ENCODE measurements at places on chromosomes 11 and 22.

DNA sequence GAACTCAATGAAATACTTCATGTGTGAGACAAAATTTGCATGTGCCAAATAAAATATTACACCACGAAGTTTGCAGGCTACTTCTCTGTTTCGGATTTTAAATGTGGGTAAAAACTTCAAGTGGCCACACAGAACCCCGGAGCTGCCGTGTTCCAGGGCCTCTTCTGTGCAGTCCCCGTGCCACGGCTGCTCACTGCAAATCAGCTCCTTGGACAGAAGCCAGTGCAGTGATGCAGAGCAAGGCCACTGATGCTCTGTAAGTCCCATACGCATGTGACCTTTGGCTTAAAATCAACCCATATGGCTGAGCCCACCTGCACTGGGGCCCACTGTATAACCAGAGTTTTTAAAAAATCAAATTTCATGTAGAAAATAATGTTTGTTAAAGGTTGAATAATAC is 1309.4 kb downstream of the TBC1D22A start:
- peaks cover 7% of the 10 kb centered on the region for H3K4me1 ChIP-seq
- H3K27me3 ChIP-seq: peaks cover 2% of the 10 kb centered on the region
- H3K36me3 ChIP-seq: peaks cover 4% of the 10 kb centered on the region

- H3K27me3 ChIP-seq: peaks cover 26% of the 10 kb centered on the region
- no peak overlapping the region for H3K4me3 ChIP-seq
- peaks cover 4% of the 10 kb centered on the region for H3K36me3 ChIP-seq
- peaks cover 21% of the 10 kb centered on the region for H3K4me1 ChIP-seq
- DNase-seq: no peak
Observed at GRCh38 chr11:120212926-120213325, 2.1 kb downstream of the OAF start.

GRCh38 chr11:32071811-32072210 is 19.1 kb upstream of the RCN1 start:
- peak; percentile 42 for DNase-seq
- H3K27me3 ChIP-seq: peaks cover 1% of the 10 kb centered on the region
- no peak overlapping the region for H3K27ac ChIP-seq

GRCh38 chr22:49972163-49973017 is 11.8 kb downstream of the PIM3 start:
- H3K36me3 ChIP-seq: peaks cover 8% of the 10 kb centered on the region
- H3K4me1 ChIP-seq: peaks cover 16% of the 10 kb centered on the region
- DNase-seq: peak; percentile 11
- no peak overlapping the region for H3K4me3 ChIP-seq

- no peaks in the 10 kb centered on the region for H3K36me3 ChIP-seq
- H3K4me1 ChIP-seq: peaks cover 26% of the 10 kb centered on the region
- H3K27ac ChIP-seq: no peak overlapping the region
- peaks cover 3% of the 10 kb centered on the region for H3K27me3 ChIP-seq
- H3K4me3 ChIP-seq: no peak overlapping the region
- DNase-seq: no peak
Observed at GRCh38 chr11:133892126-133892525, 46.8 kb upstream of the SPATA19 start.

DNA sequence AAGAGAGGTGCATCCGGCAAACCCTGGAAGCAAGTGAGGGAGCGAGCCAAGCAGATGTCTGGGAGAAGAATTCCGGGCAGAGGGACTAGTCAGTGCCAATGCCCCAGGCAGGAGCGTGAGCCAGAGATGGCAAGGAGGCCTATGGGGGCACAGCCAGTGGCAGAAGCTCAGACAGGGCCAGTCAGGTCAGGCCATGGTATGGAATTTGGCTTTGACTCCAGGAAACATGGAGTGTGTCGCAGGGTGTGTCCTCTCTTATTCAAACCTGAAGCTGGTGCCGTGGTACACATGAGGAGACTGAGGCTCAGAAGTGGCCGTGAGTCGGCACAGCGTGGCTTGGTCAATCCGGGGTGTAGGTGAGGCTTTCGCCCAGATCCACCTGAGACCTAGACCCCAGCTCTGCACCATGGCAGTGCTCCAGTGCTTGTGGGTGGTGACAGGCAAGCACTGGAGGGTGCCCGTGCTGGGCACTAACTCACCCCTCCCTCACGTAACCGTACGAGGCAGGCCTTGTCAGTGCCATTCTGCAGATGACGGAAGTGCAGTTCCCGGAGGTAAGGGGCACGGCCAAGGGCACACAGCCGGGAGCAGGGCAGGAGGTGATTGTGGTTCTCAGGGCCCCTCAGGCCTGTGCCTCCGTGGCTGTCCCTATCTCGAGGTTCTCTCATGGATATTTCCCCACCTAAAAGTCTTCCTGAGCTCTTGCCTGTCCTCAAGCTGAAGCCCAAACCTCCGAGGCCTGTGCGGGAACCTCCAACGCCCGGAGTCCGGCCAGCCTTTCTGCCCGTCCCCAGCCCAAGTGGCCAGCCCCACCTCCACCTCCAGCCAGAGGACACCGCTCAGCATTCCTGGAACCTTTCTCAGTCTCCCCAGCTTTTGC is 10.6 kb upstream of the SPI1 start:
- no peak overlapping the region for H3K27ac ChIP-seq
- H3K27me3 ChIP-seq: peaks cover 3% of the 10 kb centered on the region
- H3K36me3 ChIP-seq: no peaks in the 10 kb centered on the region
- peaks cover 7% of the 10 kb centered on the region for H3K4me1 ChIP-seq
- H3K4me3 ChIP-seq: no peak overlapping the region

GRCh38 chr11:117107701-117108590 is 9.7 kb upstream of the SIK3 start:
- H3K36me3 ChIP-seq: no peaks in the 10 kb centered on the region
- no peak overlapping the region for H3K27ac ChIP-seq
- no peaks in the 10 kb centered on the region for H3K27me3 ChIP-seq

- peaks cover 6% of the 10 kb centered on the region for H3K27me3 ChIP-seq
- no peak overlapping the region for H3K4me3 ChIP-seq
- H3K36me3 ChIP-seq: no peaks in the 10 kb centered on the region
Observed at GRCh38 chr22:30885001-30885366, 83.6 kb downstream of the MORC2 start.

- H3K4me3 ChIP-seq: no peak overlapping the region
- H3K4me1 ChIP-seq: no peaks in the 10 kb centered on the region
- no peak for DNase-seq
- H3K27ac ChIP-seq: no peak overlapping the region
- H3K27me3 ChIP-seq: no peaks in the 10 kb centered on the region
Observed at GRCh38 chr11:25309818-25310217, 813.0 kb downstream of the LUZP2 start.

GRCh38 chr22:46287873-46288751 is 8.6 kb upstream of the GTSE1 start:
- peaks cover 10% of the 10 kb centered on the region for H3K27me3 ChIP-seq
- peaks cover 9% of the 10 kb centered on the region for H3K4me1 ChIP-seq
- DNase-seq: peak; percentile 56
- peak overlapping the region; percentile 89 for H3K27ac ChIP-seq

GRCh38 chr11:44592125-44592940 is 26.9 kb downstream of the CD82 start:
- H3K36me3 ChIP-seq: no peaks in the 10 kb centered on the region
- H3K27me3 ChIP-seq: peaks cover 8% of the 10 kb centered on the region
- DNase-seq: no peak
- peaks cover 11% of the 10 kb centered on the region for H3K4me1 ChIP-seq
- no peak overlapping the region for H3K4me3 ChIP-seq

- H3K27ac ChIP-seq: no peak overlapping the region
- H3K4me3 ChIP-seq: no peak overlapping the region
- no peaks in the 10 kb centered on the region for H3K36me3 ChIP-seq
- peaks cover 37% of the 10 kb centered on the region for H3K4me1 ChIP-seq
- DNase-seq: no peak
Observed at GRCh38 chr22:42938449-42938848, 76.5 kb downstream of the PACSIN2 start.

GRCh38 chr22:49303781-49304461 is 523.8 kb downstream of the BRD1 start:
- no peaks in the 10 kb centered on the region for H3K36me3 ChIP-seq
- H3K4me3 ChIP-seq: no peak overlapping the region
- no peak overlapping the region for H3K27ac ChIP-seq
- H3K4me1 ChIP-seq: peaks cover 5% of the 10 kb centered on the region
- peaks cover 2% of the 10 kb centered on the region for H3K27me3 ChIP-seq
- DNase-seq: no peak

GRCh38 chr11:47258317-47258902 is 614 bp downstream of the NR1H3 start:
- peaks cover 7% of the 10 kb centered on the region for H3K36me3 ChIP-seq
- DNase-seq: no peak
- H3K4me3 ChIP-seq: peak overlapping the region; percentile 92
- peak overlapping the region; percentile 94 for H3K27ac ChIP-seq
- H3K4me1 ChIP-seq: peaks cover 56% of the 10 kb centered on the region
- peaks cover 9% of the 10 kb centered on the region for H3K27me3 ChIP-seq

DNA sequence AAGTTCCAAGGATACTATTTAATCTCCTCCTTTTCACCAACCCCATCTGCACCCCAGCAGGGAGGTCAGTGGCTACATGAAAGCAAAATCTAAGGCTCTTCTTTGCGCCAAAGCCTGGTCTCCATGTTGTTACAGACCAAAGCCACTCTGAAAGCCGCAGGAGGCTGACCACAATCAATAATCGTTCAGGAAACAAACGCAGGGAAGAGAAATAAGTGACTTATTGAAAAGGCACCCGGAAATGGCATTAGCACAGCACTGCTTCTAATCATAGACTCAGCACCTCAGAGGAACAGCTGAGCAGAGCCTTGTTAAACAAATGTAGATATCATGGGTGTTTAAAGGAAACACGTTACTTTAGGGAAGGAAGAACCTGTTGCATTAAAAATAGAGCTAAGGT is 183.9 kb downstream of the KIRREL3 start:
- peaks cover 15% of the 10 kb centered on the region for H3K4me1 ChIP-seq
- H3K27ac ChIP-seq: peak overlapping the region; percentile 62
- no peak overlapping the region for H3K4me3 ChIP-seq
- no peak for DNase-seq
- no peaks in the 10 kb centered on the region for H3K36me3 ChIP-seq

DNA sequence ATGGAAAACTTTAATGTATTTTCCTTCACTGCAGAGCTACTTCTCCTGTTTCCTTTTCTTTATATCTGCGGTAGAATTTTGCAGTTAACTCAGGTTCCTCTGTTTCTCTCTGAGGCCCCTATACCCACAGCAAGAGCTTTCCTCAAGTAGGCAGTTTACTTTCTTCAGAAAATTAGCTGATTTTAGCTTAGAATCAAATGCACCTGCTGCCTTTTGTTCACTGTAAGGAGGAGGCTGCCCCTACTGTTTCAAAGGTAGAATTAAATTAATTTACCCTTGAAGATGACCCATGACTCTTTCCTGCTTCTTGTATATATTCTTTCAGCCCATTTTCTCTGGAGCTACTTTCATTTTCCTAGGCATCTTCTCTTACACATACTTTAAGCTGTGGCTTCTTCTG is 68.7 kb upstream of the GDPD4 start:
- H3K27me3 ChIP-seq: no peaks in the 10 kb centered on the region
- peaks cover 5% of the 10 kb centered on the region for H3K4me1 ChIP-seq
- H3K27ac ChIP-seq: no peak overlapping the region
- H3K36me3 ChIP-seq: no peaks in the 10 kb centered on the region

- no peaks in the 10 kb centered on the region for H3K27me3 ChIP-seq
- H3K4me3 ChIP-seq: no peak overlapping the region
- no peaks in the 10 kb centered on the region for H3K36me3 ChIP-seq
Observed at GRCh38 chr11:33552756-33553155, 147.9 kb downstream of the C11orf91 start.

DNA sequence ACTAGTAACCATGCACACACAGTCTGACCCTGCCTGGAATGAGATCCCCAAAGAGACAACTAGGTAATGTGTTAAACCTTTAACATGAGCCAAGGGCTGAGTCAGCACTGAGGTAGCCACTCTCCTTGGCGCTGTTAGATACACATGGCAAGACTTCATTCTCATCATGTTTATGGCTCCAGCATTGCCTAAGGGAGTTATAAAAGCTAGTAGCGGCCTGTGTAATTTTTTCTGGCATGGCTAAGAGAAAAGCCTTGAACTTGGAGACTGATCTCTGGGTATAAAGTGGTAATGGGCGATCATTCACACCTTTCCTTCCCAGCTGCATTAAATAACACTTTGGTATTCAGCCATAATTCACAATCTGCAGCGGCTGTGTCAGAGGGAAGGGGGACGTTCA is 779.7 kb upstream of the LRRC4C start:
- peaks cover 3% of the 10 kb centered on the region for H3K27me3 ChIP-seq
- DNase-seq: no peak

- no peaks in the 10 kb centered on the region for H3K36me3 ChIP-seq
- peaks cover 1% of the 10 kb centered on the region for H3K27me3 ChIP-seq
- H3K4me1 ChIP-seq: peaks cover 9% of the 10 kb centered on the region
- H3K4me3 ChIP-seq: no peak overlapping the region
- no peak for DNase-seq
- H3K27ac ChIP-seq: no peak overlapping the region
Observed at GRCh38 chr11:114563077-114563476, 3.4 kb upstream of the NXPE1 start.

GRCh38 chr11:28966951-28967350 is 858.8 kb downstream of the METTL15 start:
- no peak for DNase-seq
- no peak overlapping the region for H3K4me3 ChIP-seq
- peaks cover 1% of the 10 kb centered on the region for H3K27me3 ChIP-seq
- no peak overlapping the region for H3K27ac ChIP-seq
- H3K4me1 ChIP-seq: peaks cover 3% of the 10 kb centered on the region

DNA sequence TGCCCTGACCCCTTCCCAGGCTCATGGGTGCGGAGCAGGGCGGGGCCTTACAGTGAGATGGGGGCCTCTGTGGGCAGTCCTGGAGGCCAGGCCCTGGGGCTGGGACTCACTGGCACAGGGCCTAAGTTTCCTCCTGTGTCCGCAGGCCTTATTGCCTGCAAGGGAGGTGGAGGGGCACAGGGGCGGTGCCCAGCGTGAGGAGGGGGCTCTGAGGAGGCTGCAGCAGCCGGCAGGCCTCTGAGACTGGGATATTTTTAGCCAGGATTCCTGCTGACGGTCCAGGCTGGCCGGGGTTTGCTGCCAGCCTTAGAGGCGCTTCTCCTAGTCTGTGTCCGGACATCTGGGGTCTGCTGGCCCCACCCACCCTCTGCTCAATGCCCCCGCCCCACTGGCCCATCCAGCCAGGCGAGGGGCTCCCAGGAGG is 5.7 kb upstream of the RTN4R start:
- peaks cover 10% of the 10 kb centered on the region for H3K27me3 ChIP-seq
- H3K27ac ChIP-seq: no peak overlapping the region
- DNase-seq: no peak

- no peak for DNase-seq
- no peak overlapping the region for H3K4me3 ChIP-seq
- H3K27ac ChIP-seq: no peak overlapping the region
- H3K36me3 ChIP-seq: peaks cover 4% of the 10 kb centered on the region
Observed at GRCh38 chr11:119650251-119650650, 78.7 kb downstream of the NECTIN1 start.

GRCh38 chr11:23944923-23945322 is 551.9 kb upstream of the LUZP2 start:
- H3K27me3 ChIP-seq: peaks cover 2% of the 10 kb centered on the region
- no peak overlapping the region for H3K4me3 ChIP-seq
- no peaks in the 10 kb centered on the region for H3K36me3 ChIP-seq
- H3K27ac ChIP-seq: no peak overlapping the region
- H3K4me1 ChIP-seq: no peaks in the 10 kb centered on the region

- no peak overlapping the region for H3K4me3 ChIP-seq
- H3K27me3 ChIP-seq: peaks cover 2% of the 10 kb centered on the region
- no peaks in the 10 kb centered on the region for H3K36me3 ChIP-seq
Observed at GRCh38 chr11:133669371-133670053, 137.2 kb upstream of the OPCML start.

GRCh38 chr11:86955111-86955360 is 159 bp downstream of the FZD4 start:
- no peak overlapping the region for H3K27ac ChIP-seq
- H3K36me3 ChIP-seq: peaks cover 44% of the 10 kb centered on the region
- peaks cover 16% of the 10 kb centered on the region for H3K27me3 ChIP-seq
- no peak overlapping the region for H3K4me3 ChIP-seq
- peaks cover 65% of the 10 kb centered on the region for H3K4me1 ChIP-seq
- no peak for DNase-seq

Measured in endothelial cell (in vitro differentiated cells).